NCI-H446 (cell line): ENCODE measurements at places on chromosomes 5 and 9.
A peak's percentile ranks its signal among the peaks of the same experiment; 100 is the strongest.

DNA sequence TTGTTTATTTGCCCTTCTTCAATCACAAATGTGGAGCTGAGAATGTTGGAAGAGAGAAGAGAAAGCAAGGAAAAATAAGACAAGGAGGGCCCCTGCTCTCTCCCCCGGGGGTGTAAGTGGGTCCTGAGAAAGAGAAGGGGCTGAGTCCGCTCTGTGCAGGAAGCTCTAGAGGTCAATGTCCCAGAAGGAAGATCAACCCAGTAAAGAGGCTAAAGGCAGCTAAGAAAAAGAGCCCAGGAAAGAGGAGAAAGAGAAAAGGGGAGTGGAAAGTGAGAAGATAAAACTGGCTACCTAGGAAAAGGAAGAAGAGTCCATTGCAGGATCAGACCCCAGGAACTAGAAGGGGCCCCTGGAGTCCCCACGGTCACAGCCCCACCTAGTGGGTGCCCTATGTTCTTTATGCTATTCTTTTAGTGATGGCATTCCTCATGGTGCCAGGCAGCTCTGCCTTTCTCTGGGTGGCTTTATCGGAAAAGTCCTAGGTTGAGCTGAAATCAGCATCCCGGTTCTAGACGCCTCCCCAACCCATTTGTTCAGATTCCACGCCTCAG lies 583.4 kb downstream of the ACTL7B start:
- DNase-seq, result no peak

GRCh38 chr5:159640921-159641320 lies 275.4 kb upstream of the ADRA1B start:
- no peak for DNase-seq

DNA sequence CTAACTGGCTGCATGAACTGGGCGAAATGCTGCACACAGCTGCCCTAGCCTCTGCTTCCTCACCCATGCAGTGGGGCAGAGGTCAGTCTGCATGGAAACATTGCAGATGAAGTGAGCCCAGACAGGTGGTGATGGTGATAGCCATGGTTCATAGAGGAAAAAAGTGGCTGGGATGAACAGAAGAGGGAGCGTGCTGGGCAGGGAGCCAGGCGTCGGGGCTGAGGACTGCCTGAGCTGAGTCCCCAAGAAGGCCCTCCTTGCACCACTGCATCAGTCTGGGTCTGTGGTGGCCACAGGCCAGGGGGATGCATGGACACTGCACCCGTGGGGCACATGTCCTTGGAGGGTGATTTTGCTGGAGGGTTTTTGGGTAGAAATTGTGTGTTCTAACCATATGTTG lies 80.5 kb downstream of the AMBP start:
- DNase-seq, result no peak

- no peak for DNase-seq
Measured at GRCh38 chr9:35683323-35683722, 6.4 kb downstream of the TPM2 start.

GRCh38 chr5:3741374-3741770 lies 145.7 kb downstream of the IRX1 start:
- DNase-seq, result no peak

- DNase-seq, result no peak
Measured at GRCh38 chr5:40260361-40260760, 419.4 kb upstream of the PTGER4 start.

DNA sequence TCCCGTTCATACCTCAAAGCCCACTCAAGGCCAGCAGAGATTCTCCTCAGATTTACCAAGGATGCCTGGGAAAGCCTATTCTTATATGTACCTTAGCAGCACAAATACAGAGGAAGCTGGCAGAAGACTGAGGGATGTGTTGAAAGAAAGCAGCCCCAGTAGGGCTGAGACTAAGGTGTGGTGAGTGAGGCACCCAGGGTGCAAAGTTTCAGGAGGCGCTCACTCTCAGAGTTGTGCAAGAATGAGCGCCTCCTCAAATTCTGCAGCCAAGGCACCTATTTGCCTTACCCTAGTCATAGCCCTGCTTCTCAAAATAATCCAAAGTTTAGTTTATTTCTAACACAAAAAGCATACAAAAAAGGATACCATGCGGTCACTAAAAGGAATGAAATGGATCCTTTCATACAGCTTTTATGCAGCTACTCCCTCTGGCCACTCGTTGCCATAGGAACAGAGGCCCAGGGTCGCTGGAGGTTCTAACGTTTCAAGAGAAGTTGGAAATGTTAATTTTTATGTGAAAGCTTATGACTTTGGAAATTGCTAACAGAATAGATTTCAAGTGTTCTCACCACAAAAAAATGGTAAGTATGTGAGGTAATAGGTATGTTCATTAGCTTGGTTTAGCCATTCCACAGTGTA lies 79.7 kb upstream of the SMIM23 start:
- no peak for DNase-seq

DNA sequence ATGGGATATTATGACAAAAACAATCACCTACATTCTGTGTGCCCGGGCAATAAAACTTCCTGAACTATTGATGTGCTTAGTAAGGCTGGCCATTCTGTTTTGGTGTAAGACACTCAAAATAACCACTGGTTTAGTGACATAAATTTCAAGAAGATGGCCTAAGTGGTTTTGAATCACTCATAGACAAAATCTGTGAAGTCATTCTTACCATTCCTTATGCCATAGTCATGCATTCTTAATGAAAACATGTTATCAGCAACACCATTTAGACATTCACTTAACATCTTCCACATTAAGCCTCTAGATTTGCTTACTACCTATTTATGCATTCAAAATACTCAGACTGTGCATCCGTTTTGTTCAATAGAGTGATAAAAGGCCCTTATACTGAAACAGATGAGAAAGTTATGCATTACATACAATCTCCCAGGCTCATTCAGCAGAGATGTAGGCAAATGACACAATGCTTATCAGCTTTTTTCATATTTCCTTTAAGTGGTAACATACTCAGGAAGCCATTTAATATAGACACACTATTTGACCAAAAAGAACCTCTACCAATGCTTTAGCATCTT lies 848.8 kb upstream of the DMAC1 start:
- DNase-seq, result no peak

DNA sequence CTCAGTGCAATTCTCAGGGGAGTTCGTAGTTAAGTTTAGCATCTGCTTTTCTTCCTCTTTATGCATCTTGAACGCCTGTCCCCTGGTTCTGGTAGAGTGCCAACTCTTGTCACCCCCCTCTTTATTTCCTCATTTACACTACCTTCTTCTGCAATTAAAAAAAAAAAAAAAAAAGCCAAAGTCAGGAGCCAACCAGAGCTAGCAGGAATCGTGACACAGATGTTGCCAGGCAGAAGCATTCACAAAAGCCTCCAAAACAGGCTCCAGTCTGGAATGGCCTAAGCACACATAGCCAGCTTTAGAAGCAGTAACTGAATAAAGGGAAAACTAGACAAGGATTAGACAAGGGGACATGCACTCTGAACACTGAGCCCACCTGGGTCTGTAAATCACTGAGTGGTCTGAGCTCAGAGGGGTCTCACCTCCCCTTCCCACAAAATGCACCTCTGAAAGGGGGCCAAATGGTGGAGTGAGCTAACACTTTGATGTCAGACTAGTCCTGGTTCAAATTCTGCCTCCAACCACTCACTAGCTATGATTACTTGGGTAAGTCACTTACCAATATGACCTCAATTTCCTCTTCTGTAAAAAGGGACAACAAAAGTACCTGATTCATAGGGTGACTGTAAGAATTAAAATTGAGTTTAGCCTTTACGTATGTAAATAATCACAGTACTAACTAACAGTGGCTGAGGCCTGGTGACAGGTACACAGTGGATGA lies 2.0 kb downstream of the CD74 start:
- peak; percentile 72 for DNase-seq

- peak; percentile 52 for DNase-seq
Measured at GRCh38 chr5:72108202-72109061, 1.2 kb downstream of the MAP1B start.

- DNase-seq, result no peak
Measured at GRCh38 chr5:79284846-79285245, 48.9 kb downstream of the JMY start.

DNA sequence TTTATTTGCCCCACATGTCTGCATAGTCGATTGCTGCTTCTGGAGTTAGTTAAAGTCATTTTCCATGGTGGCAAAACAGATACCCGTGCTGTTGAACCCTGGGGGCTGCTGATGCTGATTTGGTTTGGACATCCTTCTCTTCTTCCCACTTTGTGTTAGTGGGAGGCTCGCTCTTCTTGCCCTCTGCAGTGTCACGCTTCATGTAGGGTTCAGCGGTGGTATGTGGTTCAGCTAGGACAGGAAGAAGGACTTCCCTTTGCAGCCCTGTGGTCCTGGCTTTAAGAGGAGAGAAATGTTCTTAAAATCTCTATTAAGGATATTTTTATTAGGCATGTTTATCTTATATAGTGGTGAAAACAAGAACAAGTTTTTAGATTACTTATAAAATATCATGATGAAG lies 36.2 kb downstream of the SLC36A1 start:
- no peak for DNase-seq

- DNase-seq, result no peak
Measured at GRCh38 chr5:154110716-154111115, 71.9 kb downstream of the MFAP3 start.

DNA sequence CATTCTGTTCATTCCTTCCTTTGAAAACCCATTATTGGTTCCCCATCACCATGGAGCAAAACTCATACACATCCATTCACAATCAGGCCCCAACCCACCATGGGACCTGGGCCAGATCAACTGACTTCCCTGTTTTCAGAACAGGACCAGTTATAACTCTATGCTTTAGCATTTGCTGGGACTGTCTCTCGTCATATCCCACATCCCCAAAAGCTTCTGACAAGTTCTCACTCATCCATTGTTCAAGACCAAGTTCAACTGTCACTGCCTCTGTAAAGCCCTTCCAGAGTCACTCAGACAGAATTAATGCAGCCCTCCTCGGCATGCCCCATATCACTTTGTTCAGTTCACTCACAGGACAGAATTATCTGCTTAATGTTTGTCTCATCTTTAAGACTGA lies 4.0 kb downstream of the FAM169A start:
- no peak for DNase-seq

- no peak for DNase-seq
Measured at GRCh38 chr9:76438841-76439588, 20.0 kb upstream of the GCNT1 start.

DNA sequence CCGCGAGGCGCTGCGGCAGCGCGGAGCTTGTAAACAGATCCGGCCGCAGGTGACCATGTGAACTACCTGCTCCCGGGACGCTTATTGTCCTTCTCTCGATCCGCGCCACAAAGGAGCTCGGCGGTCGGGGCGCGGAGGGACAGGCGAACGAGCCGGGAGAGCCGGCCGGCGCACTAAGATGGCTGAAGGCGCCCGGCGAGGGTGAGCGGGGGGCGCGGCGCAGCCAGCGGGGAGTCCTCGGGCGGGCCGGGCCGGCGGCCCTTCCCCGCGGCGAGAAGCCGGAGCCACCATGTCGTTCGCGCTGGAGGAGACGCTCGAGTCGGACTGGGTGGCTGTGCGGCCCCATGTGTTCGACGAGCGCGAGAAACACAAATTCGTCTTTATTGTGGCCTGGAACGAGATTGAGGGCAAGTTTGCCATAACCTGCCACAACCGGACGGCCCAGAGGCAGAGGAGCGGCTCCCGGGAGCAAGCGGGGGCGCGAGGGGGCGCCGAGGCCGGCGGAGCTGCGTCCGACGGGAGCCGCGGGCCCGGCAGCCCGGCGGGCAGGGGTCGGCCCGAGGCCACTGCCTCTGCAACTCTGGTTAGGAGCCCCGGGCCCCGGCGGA lies 535 bp downstream of the JMY start:
- no peak for DNase-seq

DNA sequence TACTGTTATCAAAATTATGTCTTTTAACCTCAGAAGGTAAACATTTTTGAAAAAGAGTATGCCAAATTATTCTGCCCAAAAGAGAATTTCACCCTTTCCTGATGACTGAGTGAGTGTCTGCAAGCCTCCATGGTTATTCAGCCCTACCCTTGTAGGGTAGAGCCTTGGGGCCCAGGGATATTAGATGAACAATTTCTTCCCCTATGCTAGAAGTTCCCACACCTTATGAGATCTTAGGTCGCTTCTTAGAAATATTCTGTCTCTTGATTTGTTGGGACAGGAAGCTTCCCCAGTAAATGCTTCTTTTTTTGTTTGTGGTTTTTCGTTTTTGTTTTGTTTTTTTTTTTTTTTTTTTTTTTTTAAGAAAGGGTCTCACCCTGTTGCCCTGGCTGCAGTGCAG lies 3.1 kb downstream of the CRB2 start:
- no peak for DNase-seq

- DNase-seq, result no peak
Measured at GRCh38 chr5:98791898-98792580, 18.6 kb downstream of the RGMB start.

GRCh38 chr9:13267743-13268142 lies 11.7 kb downstream of the MPDZ start:
- DNase-seq, result no peak

- DNase-seq, result no peak
Measured at GRCh38 chr5:92841604-92842155, 739.3 kb downstream of the NR2F1-AS1 start.

DNA sequence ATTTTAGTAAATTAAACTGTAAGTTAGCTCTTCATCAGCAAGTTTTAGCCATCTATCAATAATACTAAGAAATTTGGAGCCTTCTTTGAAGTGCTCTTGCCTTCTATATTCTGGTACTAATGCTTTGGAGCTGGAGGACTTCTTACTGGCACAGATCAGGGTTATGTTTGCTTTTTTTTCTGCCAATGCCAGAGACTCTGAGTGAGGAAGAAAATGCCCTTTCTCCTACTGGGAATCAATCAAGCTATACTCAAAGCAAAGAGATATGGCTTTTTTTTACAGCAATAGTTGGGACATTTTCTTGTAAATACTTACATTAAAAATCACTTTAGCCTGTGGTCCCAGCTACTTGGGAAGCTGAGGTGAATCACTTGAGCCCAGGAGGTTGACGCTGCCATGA lies 4.3 kb downstream of the HSDL2 start:
- no peak for DNase-seq

- DNase-seq, result no peak
Measured at GRCh38 chr5:149795360-149795759, 65.2 kb downstream of the PPARGC1B start.

- DNase-seq, result no peak
Measured at GRCh38 chr9:77015327-77016048, 4.0 kb upstream of the FOXB2 start.

DNA sequence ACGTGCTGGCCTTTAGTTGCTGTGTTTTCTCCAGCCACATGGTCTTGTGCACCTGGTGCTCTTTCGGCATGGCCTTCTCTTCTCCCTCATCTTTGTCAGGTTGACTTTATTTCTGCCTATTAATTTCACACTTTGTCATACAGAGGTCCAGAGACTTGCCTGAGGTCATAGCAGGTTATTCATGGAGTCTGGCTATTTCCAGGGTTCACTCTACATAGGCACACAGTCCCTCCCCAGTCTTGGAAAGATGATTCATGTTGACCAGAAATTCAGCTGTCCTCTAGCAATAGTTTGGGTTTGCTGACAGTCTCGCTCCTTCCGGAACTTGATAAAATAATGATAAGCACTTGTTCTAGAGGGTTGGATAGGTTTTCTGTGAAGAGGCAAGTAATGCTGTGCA lies 81.6 kb downstream of the ARHGAP26 start:
- no peak for DNase-seq

DNA sequence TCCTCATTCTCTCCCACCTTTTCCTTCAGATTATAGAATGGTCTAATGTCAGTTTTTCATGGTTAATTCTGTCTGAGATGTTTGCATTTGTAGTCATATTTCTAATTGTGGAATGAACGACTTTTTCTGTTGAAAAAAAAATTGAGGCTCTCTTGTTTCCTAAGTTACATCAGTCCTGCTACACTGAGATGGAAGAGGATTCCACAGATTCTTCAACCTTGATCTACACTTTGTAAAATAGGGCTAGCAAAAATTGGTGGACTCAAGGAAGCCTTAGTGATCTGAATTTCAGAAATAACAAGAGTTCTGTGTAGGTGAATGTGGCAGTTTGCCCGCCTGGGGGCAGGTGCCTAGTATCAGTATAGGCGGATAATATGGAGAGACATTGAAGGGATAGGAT lies 51.9 kb downstream of the ERBIN start:
- DNase-seq, result no peak
